SK-N-SH treated with all-trans-retinoic acid at 6 μM for 48 hours (cell line): ENCODE measurements at places on chromosomes 6 and 20.

GRCh38 chr20:31566658-31567379 is 38.3 kb upstream of the ID1 start:
- no peak for ATAC-seq

DNA sequence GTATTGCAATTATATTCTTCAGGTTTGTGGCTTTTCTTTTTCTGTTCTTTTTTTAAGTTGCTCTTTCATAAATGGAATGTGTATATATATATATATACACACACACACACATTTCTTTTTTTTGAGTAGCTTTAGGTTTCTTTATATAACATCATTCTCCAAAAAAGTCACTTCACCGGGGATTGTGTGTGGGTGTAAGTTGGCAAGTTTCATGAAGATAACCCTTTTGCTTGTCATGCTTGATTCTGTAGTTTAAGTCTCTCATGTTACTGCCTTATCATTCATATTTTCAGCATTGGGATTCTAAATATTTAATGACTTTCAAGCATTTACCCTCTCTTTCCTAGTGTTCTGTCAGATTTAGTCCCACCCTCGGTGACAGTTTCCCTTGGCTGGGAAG is 181.0 kb downstream of the FARS2 start:
- ATAC-seq, result no peak

GRCh38 chr20:24580855-24581254 is 111.4 kb downstream of the SYNDIG1 start:
- ATAC-seq, result no peak

DNA sequence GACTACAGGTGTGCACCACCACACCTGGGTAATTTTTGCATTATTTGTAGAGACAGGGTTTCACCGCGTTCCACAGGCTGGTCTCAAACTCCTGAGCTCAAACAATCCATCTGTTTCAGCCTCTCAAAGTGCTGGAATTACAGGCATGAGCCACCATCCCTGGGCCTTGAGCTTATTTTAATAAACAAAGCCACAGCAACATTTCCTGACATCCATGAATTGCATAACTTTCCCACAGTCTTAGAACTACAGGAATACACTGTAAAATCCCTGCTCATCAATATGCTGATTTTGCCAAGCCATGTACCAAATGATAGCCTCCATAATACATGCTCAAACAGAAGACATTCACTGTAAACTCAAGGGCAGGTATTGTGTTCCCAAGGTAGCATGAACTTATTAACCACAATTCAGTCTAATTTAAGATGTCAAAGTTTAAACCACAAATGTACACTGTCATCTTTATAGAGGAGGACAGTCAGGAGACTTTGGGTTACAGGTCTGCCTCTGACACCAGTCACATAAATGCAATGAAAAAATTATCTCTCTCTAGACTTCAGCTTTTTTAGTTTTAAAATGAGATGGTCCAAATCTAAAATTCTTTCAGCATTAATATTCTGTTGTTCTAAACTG is 40.0 kb downstream of the NUDT3 start:
- ATAC-seq, result no peak

GRCh38 chr6:157974967-157975366 is 6.7 kb upstream of the SYNJ2 start:
- ATAC-seq, result no peak

DNA sequence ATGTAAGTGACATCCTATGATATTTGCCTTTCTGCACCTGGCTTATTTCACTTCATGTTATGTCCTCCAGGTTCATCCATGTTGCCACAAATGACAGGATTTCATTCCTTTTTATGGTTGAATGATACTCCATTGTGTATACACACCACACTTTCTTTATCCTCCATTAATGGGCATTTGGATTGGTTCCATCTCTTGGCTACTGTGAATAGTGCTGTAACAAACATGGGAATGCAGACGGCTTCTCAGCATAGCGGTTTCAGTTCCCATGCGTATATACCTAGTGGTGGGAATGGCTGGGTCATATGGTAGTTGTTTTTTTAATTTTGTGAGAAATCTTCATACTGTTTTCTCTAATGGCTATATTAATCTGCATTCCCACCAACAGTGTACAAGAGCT is 14.8 kb downstream of the MTHFD1L start:
- ATAC-seq, result no peak
